ENCODE measurements at places on chromosomes 5 and 9.

DNA sequence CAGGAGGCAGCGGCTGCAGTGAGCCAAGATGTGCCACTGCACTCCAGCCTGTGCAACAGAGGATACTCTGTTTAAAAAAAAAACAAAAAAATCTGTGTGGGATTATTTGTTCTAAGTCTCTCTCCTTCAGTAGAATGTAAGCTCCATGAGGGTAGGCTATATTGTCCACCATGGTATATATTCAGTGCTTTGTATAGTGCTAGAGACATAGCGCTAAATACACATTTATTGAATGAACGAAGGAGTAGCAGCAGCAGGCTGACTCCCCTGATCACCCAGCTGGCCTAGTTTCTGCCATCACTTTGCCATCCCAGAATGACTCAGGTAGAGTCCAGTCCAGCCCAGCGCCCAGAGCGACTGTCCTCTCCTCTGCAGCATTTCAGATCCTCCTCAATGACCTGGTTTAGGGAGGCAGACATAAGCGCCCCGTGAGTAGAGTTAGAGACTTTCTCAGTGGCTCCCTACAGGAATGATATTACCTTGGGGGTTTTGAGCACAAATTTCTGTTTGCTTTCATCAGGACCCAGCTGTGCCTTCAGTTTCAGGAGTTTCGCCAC, 716 bp downstream of the HARS1 start:
- H3K27me3 ChIP-seq, result no peaks in the 10 kb centered on the region
- DNase-seq, result no peak
- H3K4me1 ChIP-seq, result peaks cover 15% of the 10 kb centered on the region
- H3K36me3 ChIP-seq, result peaks cover under 1% of the 10 kb centered on the region

- no peak overlapping the region for H3K27ac ChIP-seq
- no peak overlapping the region for H3K4me3 ChIP-seq
- no peaks in the 10 kb centered on the region for H3K27me3 ChIP-seq
- peak; percentile 41 for DNase-seq
- H3K36me3 ChIP-seq, result no peaks in the 10 kb centered on the region
These were observed 105.2 kb downstream of the WNK2 start for GRCh38 chr9:93288891-93289883.

GRCh38 chr5:102223542-102224477, 72.3 kb downstream of the SLCO4C1 start:
- peaks cover 9% of the 10 kb centered on the region for H3K4me1 ChIP-seq
- no peaks in the 10 kb centered on the region for H3K27me3 ChIP-seq
- no peak overlapping the region for H3K4me3 ChIP-seq
- H3K36me3 ChIP-seq, result no peaks in the 10 kb centered on the region
- H3K27ac ChIP-seq, result no peak overlapping the region
- no peak for DNase-seq

- H3K27me3 ChIP-seq, result no peaks in the 10 kb centered on the region
- no peaks in the 10 kb centered on the region for H3K4me1 ChIP-seq
- no peaks in the 10 kb centered on the region for H3K36me3 ChIP-seq
- H3K4me3 ChIP-seq, result no peak overlapping the region
- H3K27ac ChIP-seq, result no peak overlapping the region
These were observed 113.0 kb upstream of the IER5L start for GRCh38 chr9:129291041-129291501.

DNA sequence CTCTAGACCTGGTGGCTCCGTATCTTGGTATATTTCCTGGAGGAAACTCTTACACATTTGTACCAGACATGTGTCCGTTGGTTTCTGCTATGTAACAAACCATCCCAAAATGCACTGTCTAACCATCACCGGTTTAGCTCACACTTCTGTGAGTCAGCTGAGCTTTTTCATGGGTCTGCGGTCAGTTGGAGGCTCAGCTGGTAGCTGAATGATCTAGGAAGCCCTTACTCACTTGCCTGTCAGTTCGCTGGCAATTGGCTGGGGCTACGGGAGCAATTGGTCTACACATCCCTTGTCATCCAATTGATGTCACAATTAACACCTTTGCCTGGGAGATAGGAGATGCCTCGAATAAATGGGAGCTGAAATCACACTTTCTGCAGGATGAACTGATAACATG, 11.6 kb upstream of the WHRN start:
- no peaks in the 10 kb centered on the region for H3K4me1 ChIP-seq
- no peak for DNase-seq
- H3K36me3 ChIP-seq, result no peaks in the 10 kb centered on the region
- H3K4me3 ChIP-seq, result no peak overlapping the region
- no peak overlapping the region for H3K27ac ChIP-seq
- no peaks in the 10 kb centered on the region for H3K27me3 ChIP-seq

- H3K4me1 ChIP-seq, result no peaks in the 10 kb centered on the region
- no peaks in the 10 kb centered on the region for H3K36me3 ChIP-seq
- H3K27ac ChIP-seq, result no peak overlapping the region
- no peaks in the 10 kb centered on the region for H3K27me3 ChIP-seq
These were observed 149.8 kb downstream of the MLLT3 start for GRCh38 chr9:20472342-20473045.

DNA sequence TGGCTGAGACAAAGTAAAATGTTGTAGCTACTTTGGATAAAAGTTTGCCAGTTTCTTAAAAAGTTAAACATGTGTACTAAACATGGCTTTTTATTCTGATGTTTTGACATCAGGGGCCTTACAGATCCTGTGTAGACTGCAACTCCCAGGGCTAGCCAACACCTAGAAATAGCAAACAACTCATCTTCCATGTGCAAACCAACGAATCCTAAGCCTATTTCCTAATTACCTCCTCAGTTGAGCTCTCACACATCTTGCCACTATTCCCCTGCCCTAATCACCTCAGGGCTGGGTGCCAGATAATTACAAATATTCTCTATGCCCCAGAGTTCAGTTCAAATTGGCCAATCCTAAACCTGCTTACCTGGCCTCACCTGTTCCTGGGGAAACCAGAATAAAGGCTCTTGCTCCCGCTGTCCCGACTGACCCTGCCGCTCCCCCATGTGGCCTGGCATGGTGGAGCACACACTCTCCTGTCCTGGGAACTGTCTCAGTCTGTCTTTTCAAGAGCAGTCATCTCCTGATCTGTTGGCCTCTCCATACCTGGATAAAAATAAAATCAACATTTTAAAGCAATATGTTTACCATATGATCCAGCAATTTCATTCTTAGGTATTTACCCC, 37.1 kb upstream of the FAM169A start:
- peak; percentile 50 for DNase-seq
- no peak overlapping the region for H3K4me3 ChIP-seq
- no peaks in the 10 kb centered on the region for H3K27me3 ChIP-seq
- H3K36me3 ChIP-seq, result no peaks in the 10 kb centered on the region

- H3K4me1 ChIP-seq, result no peaks in the 10 kb centered on the region
- no peak for DNase-seq
- H3K4me3 ChIP-seq, result no peak overlapping the region
- H3K27ac ChIP-seq, result no peak overlapping the region
These were observed 238.1 kb downstream of the FBXL7 start for GRCh38 chr5:15737871-15738664.

GRCh38 chr9:127773272-127773671, 5.2 kb downstream of the SH2D3C start:
- no peak overlapping the region for H3K4me3 ChIP-seq
- H3K27me3 ChIP-seq, result no peaks in the 10 kb centered on the region
- H3K27ac ChIP-seq, result no peak overlapping the region

- no peaks in the 10 kb centered on the region for H3K4me1 ChIP-seq
- H3K27me3 ChIP-seq, result no peaks in the 10 kb centered on the region
- H3K27ac ChIP-seq, result no peak overlapping the region
These were observed 68.7 kb upstream of the FSTL4 start for GRCh38 chr5:133680830-133681565.

- DNase-seq, result no peak
- H3K27ac ChIP-seq, result no peak overlapping the region
- no peak overlapping the region for H3K4me3 ChIP-seq
- H3K4me1 ChIP-seq, result peaks cover 6% of the 10 kb centered on the region
These were observed 636 bp upstream of the PWWP2A start for GRCh38 chr5:160119905-160120266.

DNA sequence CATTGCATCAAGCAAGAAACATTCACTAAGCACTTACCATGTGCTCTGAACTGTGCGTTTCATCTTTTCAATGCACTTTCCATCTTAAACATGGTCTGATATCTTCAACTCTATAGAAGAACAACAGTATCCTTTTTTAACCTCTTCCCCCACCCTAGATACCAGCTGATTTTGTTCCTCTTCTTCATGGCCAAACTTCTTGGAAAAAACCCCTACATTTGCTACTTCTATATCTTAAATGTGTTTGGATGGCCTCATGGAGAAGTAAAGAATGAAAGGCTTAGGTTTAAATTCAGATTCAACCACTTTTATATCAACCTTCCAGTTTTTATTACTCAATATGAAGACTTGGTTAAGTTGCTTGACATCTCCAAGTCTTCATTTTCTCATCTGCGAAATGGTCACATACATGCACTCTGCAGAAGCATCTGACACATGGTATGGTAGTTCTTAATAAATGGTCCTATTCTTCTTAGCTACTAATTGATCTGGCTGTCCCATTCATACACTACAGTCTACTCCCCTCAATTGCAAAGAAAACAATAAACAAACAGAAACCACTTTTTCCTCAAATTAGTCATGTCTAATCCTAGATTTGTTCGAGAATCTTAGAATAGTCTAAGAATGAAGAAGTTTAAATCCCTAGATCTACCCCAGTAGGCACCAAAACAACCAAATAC, 59.4 kb downstream of the FYB1 start:
- DNase-seq, result no peak
- no peak overlapping the region for H3K4me3 ChIP-seq
- H3K36me3 ChIP-seq, result no peaks in the 10 kb centered on the region
- no peaks in the 10 kb centered on the region for H3K27me3 ChIP-seq
- no peaks in the 10 kb centered on the region for H3K4me1 ChIP-seq

- no peaks in the 10 kb centered on the region for H3K27me3 ChIP-seq
- H3K4me1 ChIP-seq, result peaks cover 1% of the 10 kb centered on the region
- no peak for DNase-seq
- no peaks in the 10 kb centered on the region for H3K36me3 ChIP-seq
- no peak overlapping the region for H3K4me3 ChIP-seq
These were observed 28.1 kb downstream of the IL33 start for GRCh38 chr9:6243746-6244145.

GRCh38 chr9:126956917-126957686, 42.5 kb downstream of the RALGPS1 start:
- no peak overlapping the region for H3K27ac ChIP-seq
- H3K4me1 ChIP-seq, result no peaks in the 10 kb centered on the region
- DNase-seq, result no peak
- no peak overlapping the region for H3K4me3 ChIP-seq

DNA sequence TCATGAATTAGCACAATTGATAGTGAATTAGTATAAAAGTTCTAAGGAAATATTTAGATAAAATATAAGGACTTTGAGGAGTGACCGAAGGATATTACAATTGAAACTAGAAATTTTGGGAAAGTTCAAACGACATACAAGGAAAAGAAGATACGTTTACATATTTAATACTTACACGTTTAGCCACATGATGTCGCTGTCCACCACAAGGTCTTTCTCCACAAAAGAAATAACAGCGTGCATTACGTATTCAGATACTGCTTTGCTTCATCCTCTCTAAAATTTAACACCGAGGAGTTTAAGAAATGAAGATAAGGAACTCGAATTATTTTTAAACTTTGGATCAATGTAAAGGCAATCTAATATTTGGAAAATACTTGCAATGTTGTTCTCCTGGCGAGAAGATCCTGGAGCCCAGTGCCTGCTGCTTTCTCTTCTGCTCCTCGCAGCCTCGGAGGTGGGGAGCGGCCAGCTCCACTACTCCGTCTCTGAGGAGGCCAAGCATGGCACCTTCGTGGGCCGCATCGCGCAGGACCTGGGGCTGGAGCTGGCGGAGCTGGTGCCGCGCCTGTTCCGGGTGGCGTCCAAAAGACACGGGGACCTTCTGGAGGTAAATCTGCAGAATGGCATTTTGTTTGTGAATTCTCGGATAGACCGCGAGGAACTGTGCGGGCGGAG, at the start of gene PCDHA3:
Gene PCDHA3, plus strand, starts transcription at position 242 of the 678 bp plus-strand sequence.
- DNase-seq, result no peak
- H3K4me3 ChIP-seq, result no peak within 1 kb of the TSS
